ENCODE measurements at places on chromosomes 4 and X.
A peak's percentile ranks its signal among the peaks of the same experiment; 100 is the strongest.

GRCh38 chr4:141768954-141769353 is 132.6 kb downstream of the IL15 start:
- no peak for DNase-seq

DNA sequence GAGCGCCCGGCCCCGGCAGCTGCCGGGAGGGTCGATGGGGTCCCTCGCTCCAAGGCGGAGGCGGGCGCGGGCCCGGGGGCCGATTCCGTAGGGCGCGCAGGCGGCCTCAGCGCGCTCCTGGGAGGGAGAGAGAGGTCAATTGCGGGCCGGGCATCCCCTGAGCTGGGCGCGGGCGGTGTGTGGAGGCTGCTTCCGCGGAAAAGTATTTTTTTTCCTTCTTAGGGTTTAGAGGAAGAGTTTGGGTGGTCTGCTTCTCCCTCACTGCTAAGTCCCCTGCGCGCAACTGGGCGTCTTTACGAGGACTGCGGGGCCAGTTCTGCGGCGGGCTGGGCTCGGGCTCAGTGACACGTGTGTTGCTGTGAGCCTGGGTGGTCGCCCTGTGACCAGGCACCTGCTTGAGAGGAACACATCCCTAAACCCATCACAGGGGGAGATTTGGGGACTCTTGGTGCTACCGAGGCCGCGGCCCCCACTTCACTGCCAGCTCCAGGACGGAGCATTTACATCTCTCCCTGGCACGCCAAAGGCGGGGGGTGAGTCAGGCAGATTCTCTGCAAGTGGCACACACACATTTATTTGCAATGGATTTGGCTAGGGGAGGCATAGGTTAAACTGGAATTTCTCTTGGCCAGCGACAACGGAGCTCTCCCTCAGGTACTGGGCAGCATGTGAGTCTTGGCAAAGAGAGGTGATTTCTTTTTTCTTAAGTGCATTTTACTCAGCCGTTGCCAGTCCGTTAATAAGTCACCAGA is 151.2 kb upstream of the SLC4A4 start:
- peak; percentile 5 for DNase-seq

GRCh38 chr4:24260133-24260715 is 324.1 kb downstream of the DHX15 start:
- no peak for DNase-seq

GRCh38 chr4:159235779-159236368 is 133.0 kb downstream of the RAPGEF2 start:
- DNase-seq, result no peak

- no peak for DNase-seq
Observed at GRCh38 chrX:34839451-34839850, 103.1 kb upstream of the FAM47B start.

DNA sequence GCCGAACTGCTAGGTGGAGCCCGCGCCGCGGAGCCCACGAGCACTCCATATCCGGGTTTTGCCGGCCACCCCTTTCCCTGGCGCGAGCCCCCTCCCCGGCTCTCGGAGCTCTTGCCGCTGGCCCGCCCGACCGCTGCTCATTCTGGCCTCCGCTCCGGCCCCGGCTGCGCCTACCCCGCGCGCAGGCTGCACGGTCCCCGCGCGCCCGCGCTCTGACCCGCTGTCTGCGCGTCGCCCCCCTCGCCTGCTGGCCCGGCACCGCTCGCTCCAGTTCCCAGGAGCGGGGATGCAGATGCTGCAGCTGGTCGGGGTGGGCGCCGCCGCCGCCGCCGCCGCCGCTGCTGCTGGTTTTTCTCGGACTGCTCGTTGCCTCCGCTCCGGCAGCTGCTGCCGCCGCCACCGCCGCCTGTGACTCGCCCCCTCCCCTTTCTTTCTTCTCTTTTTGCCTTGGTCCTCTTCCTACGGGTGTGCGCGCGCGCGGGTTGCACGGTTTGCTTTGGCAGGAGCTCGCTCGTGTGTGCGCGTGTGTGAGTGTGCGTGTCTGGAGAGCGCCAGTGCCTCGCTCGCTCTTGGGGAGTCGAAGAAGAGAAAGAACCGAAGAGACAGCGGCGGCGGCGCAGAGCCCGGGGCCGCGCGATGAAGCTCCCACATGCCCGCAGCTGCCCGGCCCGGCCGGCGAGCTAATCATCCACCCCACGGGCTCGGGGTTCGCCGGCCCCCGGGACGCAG is at the start of gene ADGRL3:
ADGRL3 (plus strand) TSS at position 140 of the 729 bp plus-strand sequence.
- DNase-seq, result no peak

DNA sequence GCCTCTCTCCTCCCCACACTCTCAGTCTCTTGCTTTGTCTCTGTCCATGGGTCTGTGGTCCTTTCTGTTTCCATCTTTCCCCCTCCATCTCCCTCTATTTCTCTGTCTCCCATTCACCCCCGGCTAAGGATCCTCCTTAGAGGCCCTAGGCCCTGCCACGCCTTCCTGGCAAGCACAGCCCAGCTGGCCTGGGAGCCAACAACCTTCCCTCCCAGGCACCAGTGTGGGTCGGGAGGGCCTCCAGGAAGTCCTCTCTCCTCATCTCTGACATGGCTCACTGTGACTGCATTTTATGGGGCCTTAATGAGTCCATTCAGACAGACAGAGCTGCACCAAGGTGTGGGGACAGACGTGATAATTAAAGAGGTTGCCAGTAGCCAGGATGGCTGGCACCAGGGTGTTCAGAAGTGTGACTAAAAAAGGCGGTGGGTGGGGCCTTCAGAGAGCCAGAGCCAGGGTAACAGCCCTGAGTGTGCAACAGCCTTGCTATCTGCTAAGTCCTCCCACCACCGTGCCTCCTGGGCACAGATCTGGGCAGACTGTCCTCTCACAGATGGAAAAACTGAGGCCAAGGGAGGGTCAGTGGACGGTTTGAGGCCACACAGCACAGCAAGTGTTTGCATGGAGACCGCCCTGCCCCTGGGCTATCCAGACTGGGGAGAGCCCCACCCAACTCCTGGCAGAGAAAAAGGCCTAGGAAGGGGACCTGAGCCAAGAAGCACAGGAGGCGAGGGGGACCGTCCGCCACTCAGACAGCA is 31.5 kb downstream of the BLOC1S4 start:
- no peak for DNase-seq

DNA sequence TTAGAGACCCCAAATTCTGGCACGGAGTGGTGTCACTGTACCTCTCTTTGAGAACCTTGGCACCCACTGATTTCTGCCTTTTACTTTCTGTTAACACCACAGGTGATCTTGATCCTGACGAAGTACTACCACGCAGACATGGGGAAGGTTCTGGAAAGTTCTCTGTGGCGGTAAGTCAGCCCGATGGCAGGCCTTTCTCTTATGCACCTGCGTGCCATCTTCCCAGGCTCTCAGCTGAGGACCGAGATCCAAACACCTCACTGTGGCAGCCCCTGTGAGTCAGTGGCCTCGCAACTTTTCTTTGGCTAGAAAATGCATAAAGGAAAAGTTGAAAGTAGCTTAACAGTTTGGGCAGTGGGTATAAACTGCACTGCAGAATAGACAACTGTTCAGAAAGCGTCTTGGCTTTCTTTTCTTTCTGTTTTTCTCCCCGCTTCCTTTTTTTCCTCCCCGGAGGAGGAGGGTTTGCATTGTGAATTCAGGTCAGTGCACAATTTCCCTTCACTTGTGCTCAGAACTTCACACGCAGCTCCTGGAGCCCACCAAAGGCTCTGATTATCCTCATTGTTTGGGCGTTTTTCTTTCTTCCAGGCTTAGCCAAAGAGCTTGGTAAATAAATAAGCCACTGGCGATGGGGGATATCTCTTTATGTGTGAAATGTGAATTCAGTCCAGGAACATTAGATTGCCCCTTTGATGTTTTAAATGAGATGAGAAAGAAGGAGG is 38.4 kb downstream of the PSAPL1 start:
- DNase-seq, result no peak

GRCh38 chrX:40371376-40371775 is 209.4 kb upstream of the ATP6AP2 start:
- DNase-seq, result no peak

DNA sequence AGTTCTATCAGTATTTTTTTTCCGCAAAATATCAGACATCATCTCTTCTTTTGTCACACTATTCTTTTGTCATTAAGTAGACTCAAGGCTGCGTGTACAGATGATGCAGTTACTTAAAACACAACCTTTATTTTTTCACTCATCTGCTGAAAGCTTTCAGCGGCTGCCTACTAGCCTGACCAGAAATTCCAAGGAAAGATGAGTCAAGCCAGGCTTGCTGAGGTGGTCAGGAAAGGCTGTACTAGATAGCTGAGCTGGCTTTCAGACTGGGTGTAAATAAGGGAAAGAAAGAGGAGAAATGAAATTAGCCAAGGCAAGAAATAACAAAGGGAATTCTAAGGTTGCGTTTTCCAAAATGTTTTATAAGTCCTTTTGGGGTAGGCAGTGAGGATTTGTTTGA is 17.9 kb downstream of the STK26 start:
- no peak for DNase-seq

GRCh38 chr4:94680176-94680862 is 77.4 kb upstream of the BMPR1B start:
- DNase-seq, result no peak

DNA sequence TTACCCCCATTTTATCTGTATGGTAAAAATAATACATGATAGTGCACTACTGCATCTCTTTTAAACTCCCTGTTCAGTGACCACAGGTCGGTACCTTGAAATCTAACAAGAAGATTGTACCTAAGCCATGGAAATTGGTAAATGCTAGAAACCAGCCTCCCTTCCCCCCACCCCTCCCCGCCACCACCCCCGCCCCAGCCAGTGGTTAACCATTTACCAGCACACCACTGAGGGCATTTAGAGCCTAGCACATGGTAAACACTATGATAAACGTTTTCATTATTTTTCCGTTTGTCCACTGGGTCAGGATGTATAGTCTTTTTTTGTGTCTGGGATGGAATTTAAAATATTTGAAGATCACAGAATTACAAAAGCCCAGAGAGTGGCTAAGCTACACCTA is 703 bp upstream of the FTSJ1 start:
- DNase-seq, result no peak

DNA sequence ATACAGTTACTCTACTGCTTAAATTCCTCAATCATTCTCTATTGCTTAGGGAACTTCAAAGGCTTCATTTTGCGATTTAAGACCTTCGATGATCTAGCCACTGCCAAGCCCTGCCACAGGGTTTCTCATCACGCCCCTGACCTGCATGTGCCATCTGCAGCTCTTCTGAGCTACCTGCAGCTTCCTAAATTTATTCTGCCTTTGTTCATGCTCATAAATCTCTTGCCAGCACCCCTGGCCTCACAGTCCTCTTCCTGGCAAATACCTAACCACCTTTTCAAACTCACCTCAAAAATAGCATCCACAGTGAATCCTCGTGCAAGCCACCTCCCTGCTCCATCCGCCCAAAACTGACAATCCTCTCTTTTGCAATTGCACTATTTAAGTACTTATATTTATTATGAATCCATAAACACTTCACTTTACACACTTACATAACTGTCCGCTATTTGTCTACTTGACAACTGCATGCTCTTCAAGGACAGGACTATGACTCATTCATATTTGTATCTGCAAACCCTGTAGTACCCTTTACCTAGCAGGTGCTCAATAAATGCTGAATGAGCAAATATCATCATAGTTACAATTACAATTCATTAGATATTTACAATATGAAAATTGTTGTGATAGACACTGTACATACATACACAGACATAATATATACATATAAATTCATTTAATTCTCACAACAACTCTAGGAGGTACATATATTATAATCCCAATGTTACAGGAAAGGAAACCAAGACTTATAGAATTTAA is 280.0 kb upstream of the RASGEF1B start:
- DNase-seq, result no peak

GRCh38 chr4:71188156-71188640 is 150.6 kb upstream of the SLC4A4 start:
- peak; percentile 2 for DNase-seq

- no peak for DNase-seq
Observed at GRCh38 chr4:187840814-187841213, 154.8 kb upstream of the ZFP42 start.

DNA sequence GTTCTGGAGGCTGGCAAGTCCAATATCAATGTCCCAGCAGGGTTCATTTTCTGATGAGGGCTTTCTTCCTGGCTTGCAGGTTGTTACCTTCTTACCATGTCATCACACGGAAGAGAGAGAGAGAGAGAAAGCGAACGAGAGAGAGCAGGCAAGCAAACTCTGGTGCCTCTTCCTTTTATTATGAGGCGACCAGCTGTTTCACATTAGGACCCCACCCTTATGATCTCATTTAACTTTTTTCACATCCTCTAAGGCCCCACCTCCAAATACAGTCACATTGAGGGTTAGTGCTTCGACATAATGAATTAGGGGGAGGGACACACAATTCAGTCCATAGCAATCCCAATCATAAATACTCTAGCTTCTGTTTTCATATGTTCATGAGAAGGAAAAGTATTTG is 10.6 kb upstream of the GPR174 start:
- DNase-seq, result peak; percentile 78

DNA sequence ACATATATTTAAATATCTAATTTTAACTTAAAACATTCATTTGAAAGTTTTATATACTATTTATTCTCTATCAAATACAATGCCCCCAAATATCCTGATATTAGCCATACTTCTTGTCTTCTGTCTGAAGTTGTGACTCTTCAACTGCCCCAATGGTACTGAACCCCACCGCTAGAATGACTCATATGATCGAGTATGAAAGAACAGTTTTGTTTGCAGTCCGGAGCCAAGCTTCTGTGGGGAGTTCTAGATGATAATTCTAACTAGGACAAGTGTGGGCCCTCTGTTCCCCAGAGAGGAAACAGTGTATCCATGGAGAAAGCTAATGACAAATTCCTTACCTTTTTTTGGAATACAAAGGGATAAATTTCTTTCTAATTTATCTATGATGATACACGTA is 24.7 kb upstream of the CT47A1 start:
- no peak for DNase-seq

- no peak for DNase-seq
Observed at GRCh38 chrX:139844884-139845283, 88.0 kb downstream of the ATP11C start.

DNA sequence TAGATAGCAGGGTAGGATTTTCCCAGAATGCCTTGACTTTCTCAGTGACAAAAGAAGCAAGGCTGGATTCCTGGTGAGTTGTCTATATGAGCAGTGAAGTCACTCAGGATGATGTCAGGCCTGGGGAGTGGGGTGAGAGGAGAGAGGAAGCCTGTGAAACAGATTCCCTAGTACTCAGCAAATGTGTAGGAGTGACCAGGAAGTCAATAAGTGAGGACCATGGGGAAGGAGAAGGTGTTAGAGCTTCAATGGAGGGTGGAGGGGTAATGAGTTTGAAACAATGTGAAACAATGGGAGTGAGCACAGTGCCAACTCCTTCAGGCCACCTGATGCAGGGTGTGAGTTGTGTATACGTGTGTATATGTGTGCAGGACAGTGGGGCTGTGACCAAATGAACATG is 2.4 kb upstream of the SLC9A6 start:
- DNase-seq, result no peak

DNA sequence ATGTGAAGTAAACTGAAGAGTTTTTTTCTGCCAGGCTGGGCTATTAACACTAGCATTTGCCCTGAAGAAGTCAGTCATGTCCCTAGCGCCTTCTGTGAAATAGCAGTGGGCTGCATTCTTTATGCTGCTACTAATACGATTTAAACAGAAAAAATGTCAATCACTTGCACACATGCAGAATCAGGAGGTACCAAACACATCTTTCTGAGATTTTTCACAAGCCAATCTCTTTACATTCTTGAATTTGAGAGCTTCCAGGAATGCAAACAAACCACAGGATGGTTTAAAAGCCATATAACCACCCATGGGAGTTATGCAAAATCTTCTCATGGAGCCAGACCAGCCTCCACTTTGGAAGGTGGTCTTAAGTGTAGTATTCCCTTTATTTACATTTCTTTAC is 220.1 kb downstream of the IQCM start:
- DNase-seq, result no peak

All from CD4-positive, alpha-beta T cell treated with Interleukin-12 subunit alpha and Interleukin-12 subunit beta, for 1 hour (primary cell).